ENCODE measurements at places on chromosomes 3 and 15. TPM values are rescaled to one million over a fixed set of nuclear protein-coding genes. Genes with fewer than 3 reads are reported as not detected.

DNA sequence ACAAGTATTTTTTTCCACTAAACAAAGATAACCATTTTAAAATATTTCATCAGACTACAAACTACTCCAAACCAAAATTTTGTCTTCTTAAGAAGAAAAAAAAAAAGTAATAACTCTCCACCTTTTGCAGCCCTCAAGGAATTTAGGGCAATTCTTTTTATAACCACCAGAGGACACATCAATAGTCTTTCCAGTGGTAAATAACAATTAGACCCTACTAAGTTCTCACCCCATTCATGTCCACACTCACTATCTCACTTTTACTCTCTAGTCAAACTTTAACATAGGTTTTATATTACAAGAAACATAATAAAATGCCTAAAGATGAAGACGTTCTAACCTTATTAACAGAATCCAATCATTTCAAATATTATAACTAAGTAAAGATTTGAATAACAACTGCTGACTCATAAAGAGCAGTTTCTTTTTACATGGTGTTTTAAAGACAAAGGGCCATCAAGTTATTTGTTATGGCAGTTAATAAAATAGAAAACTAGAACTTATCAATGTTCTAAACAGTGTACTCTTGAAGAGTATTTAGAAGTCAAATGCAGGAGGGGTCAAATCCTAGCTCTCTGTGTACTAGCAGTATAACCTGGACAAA, 33.0 kb downstream of the CCDC39 start:
- DNase-seq = no peak

DNA sequence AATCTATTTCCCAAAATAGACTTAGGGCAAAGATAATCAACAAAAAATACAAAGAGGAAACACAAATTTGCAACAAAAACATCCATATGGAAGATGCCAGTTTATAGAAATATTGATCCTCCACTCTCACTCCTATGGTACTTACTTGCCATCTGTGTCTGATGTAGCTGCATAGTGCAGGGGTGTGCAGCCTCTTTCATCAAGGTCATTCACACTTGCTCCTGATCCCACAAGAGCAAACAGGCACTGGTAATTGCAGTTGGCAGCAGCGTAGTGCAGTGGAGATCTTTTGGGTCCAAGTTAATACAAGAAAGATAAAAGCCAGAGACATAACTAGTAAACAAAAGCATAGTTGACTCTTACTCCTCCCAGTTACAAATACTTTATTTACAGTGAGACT, 90.0 kb downstream of the ANKRD28 start:
- DNase-seq = no peak

The GNAT1 gene
- total RNA-seq = not detected

DNA sequence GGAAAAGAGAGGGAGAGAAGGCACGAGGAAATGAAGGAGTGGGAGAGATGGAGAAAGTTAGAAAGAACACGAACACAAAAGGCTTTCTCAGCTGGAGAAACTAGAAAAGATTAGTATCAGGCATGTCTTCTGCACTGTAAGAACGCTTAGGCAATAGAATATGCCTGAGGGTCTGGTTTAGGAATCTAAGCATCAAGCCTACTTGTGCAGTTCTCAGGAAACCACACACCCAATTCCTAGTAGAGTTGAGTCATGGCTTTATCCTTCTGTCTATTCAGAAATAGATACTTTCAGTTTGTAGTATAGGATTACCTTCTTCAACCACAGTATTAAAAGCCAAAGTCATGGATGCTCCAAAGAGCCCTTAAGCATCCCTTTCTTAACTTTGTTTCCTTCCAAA, 969.4 kb downstream of the NTRK3 start:
- DNase-seq = no peak

The ARPP21 gene
- not detected for total RNA-seq

GRCh38 chr3:45596290-45596791, 1.8 kb downstream of the LIMD1 start:
- no peak for DNase-seq

DNA sequence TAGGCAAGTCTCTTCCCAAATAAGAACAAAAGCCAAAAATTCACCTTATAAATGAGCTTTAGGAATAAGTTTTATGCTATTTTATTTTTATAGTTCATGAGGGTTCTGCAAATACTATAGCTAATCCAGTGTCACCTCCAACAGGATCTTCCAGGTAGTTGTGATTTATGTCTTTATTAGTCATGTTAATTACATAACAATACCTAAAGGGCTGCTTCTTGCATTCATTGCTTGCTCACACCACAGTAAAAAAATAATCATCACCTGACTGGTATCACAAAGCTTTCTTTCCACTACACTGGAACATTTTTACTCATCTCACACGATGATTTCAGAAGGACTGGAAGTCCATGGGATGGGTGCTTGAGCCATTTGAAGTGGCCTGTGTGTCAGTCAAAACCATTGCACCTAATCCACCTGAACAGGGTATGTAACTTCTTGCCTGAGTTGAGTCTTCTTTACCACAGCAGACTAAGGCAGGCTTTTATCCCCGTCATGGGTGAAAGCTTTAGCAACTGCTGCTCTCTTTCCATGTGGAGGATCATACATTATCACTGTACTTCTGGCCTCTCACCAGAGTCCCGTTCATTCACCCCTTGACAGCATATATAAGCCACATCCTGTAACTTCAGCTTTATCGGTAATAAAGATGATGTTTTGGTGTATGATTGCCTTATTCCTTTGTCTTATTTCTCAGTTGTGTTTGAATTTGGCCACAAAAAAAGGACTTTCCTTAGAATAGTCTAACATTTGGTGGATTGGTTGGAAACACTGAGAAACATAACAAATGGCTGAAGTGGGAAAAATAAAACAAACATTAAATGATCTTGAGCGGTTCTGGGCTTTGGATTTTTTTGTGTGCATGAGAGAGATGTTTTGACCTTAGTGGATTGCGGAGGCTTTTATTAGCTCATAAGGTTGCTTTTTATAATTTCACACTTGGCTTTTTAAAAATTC, 382.6 kb upstream of the THBS1 start:
- DNase-seq = no peak

DNA sequence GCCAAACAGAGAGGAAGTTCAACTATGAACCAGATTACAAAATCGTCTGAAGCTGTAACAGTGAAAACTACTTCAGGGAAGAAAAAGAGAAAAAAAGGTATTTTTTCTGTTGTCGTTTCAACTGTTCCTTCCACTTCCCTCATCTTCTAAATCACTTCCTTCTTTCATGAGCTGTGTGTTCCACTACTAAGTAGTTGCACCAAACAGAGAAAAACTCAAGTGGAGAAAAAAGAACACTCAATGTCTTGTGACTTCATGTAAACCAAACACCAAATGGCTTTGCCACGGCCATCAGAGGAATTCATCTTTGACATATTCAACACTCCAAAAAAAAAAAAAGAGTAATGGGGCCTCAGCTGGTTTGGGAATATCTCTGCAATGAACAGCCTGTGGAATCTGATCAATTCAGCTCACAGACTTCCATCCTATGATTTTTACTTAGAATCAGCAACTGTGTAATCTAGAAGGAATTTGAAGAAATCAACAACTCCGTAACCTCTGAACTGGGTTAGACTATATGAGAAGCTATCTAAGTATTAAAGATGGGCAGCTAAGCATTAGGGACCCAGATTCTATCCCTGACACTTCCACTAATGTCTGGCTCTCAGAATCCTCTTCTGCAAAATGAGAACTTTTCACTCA, 47.5 kb upstream of the RNF7 start:
- no peak for DNase-seq

- no peak for DNase-seq
Observed at GRCh38 chr15:100703032-100703578, 100.7 kb downstream of the ASB7 start.

The ANKRD63 gene
- not detected for total RNA-seq

GRCh38 chr3:59519094-59519493, 469.3 kb upstream of the CFAP20DC start:
- DNase-seq = no peak

The CACNA2D3 gene
- 1.5 TPM for total RNA-seq
